ENCODE measurements at places on chromosomes 2 and 18.

DNA sequence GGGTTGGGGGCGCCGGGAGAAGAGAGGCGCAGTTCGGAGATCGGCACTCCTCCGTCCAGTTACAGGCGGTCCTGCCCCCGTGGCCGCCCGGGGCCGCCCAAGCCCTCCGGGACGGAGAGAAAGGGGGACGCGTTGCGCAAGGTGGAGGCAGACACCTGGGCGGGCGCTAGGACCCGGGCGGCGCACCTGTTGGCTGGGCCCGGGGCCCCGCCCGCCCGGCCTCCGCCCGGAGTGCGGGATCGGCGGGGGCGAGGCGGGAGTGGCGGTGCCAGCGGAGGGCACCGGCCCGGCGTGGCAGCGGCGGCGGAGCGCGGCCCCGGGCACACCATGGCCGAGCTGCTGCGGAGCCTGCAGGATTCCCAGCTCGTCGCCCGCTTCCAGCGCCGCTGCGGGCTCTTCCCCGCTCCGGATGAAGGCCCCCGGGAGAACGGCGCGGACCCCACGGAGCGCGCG is at the start of gene SGPP2:
SGPP2 (plus strand) TSS at position 268 of the 453 bp plus-strand sequence; CDS start at position 328, 60 bp downstream.
- DNase-seq, result no peak

GRCh38 chr18:30457156-30457555 is 585.4 kb downstream of the DSC3 start:
- no peak for DNase-seq

DNA sequence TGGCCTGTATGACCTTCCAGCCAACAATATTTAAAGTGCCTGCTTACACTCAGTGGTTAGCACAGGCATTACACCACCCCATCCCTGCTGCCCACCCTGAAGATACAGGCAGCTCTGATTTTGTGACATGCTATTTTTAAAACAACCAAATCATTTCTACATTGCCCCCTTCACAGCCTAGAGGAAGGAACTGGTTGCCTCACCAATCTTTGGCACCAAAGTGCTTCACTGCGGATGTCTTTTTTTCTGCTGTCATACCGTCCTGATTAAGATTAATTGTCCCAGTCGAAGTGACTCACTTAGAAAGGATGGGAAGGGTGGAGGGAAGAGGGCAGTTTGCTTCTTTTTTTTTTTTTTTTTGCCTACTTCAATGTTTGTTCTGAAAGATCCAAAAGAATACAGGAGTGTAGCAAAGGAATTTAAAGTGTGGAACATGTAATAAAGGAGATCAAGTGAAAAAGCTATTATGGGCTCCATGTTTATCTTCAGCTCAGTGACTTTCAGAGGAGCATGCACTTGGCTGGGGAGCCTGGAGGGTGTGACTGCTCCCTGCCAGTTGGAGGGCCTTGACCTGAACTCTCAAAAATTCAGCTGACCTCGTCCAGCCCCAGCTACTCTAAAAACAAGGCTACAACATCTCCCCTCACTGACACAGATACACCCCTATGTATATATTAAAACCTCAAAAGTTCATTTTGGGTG is 501.1 kb upstream of the TNP1 start:
- peak; percentile 32 for DNase-seq

DNA sequence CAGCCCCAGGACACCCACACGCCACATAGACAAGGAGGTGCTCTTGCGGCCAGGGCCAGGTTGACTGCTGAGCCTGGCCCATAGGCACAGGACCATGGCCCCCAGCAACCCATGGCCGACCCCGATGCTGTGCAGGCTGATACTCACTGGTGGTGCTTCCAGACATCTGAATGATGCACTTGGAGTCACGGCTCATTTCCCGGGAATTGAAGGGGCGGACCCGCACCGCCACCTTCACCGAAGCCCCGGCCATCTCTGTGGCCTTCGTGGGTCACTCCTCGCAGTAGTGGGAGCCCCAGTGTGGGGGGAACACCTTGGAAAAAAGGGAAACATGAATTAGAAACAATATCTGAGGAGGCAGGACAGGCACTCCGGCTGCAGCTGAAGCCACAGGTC is 22.5 kb downstream of the KIF1A start:
- no peak for DNase-seq

GRCh38 chr2:161414042-161415033 is 1.8 kb upstream of the TBR1 start:
- no peak for DNase-seq

DNA sequence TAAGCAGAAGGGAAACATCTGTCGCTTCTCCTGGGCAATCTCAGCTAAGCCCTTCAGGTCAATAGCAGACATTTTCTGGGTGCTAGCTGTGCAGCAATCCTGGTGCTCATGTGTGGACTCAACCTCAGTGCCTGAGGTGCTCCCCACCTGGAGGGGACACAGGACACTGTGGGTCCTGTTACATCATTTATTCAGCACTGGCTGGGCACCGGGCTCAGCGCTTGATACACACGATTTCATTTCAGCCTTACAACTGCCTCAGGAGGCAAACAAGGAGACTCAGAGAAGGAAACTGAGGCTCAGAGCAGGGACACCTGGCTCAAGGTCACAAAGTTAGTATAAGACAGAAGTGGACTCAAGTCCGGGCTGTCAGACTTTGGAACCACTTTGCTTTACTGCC is 46.7 kb downstream of the MARCO start:
- DNase-seq, result no peak

GRCh38 chr2:227234429-227234828 is 70.0 kb downstream of the COL4A3 start:
- DNase-seq, result no peak

GRCh38 chr2:99205491-99205890 is 24.5 kb downstream of the MRPL30 start:
- DNase-seq, result no peak

- DNase-seq, result no peak
Observed at GRCh38 chr18:58776084-58776483, 88.6 kb upstream of the ZNF532 start.

DNA sequence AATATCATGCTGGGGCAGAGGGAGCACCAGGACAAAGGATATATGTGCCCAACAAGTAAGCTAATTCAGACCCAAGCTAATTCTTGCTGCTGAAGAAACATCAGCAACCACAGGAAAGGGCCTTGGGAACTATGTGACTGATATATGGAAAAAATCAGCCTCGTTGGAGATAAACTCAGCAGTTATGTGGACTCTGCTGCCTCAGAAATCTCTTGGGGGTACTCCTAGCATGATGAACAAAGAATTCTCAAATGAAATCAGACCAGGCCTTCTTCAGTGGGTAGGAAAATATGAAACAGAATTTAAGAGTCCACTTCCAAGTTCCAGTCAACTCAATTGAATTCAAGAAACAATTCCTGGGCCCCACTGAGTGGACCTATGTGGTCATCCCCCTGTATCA is 367.9 kb downstream of the TNS1 start:
- DNase-seq, result no peak

DNA sequence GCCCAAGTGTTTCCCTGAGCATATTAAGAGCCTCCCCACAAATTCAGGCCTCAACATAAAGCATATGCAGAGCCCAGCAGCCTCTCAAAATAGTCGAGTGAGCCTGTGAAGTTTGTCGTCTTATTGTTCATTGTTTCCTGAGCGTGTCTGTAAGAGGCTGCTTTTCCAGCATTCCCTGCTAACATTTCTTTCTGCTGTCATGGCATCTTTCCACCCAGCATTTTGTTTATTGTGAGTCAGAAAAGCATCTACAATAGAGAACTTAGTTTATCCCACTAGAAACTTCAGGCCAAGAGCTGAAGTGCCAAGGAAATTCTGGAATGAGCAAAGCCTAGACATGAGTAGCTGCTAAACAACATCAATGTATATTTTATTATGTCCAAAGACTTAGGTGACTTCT is 46.3 kb upstream of the STAM2 start:
- peak; percentile 78 for DNase-seq

DNA sequence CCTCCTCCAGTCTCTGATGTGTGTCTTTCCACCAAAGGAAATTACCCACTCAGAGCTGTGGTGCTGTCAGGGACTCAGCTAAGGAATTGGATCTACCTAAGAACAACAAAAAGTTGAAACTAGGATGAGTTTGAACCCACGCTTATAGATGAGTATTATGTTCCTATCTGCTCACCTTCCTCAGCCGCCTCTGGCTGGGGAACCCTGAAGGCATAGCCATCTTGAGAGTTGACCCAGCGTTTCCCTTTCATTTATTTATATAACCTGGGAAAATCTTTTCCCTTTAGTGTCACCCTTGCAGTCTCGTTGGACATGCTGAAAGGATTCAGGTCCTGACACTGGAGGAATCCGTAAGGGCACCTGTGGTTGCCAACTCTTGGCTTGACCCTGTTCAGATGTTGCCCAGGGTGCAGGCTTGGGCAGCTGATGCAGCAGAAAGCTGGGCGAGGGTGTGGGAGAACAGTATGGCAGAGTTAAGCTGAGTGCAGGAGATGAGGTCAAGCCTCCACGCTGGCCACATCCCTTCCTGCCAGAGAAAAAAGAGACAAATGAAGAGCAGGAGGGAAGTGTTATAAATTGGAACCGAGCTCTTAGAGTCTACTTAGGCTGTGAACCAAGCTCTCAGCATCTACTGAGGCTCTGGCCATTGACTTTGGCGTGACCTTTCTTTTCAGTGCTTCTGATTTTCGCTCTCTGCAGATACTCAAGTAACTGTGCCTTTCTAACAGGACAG is 1.9 kb downstream of the CDH20 start:
- DNase-seq, result no peak

DNA sequence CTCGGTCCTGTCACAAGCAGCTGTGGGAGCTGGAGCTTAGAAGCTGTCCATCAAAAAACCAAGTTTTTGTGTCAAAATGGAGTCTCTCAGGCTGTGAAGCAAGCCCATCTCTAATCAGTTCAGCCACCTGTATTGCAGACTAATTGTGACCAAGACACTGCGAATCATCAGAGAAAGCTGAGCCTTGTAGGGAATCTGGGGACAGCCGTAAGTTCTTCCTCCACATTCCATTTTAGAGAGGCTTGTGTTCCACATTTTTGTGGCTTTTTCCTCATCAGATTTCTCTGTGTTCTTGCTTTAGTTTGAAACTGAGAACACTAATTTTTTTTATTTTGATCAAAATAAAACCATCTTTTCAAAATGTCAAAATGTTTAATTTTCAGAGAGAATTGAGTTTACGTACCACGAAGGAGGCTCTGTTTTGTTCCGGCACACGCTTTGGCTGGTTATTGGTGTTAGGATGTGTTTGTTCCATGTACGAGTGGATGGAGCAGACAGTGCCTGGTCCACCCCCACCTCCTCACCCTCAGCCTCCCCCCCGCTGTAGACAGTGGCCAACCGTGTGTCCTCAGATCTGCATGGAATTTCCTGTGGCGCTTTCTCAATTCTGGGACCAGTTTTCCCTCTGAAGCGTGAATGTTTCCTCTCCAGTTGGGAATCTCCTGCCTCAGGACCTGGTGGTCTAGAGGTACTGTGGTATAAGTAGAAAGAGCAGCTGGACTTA is 140.8 kb downstream of the AGAP1 start:
- DNase-seq, result no peak

GRCh38 chr2:36354811-36355150 is 797 bp upstream of the CRIM1 start:
- DNase-seq, result no peak

DNA sequence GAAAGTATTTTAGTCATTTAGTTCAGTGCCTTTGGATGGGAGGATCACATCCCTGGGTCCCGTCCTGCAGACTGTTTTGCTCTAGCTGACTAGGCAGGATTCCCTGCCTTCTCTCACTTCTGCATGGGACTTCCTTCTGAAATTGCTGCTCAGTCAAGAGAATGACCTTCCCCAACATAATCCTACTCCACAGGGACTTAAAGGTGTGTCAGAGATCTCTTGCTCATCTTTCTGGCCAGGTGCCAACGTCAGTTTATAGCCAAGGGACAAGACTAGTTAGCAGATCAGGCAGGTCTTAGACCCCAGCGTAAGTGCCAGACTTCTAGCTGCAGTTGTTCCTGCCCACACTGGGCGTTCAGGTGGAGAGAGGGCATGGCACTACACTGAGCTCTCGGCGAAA is 9.5 kb upstream of the IL1B start:
- no peak for DNase-seq

DNA sequence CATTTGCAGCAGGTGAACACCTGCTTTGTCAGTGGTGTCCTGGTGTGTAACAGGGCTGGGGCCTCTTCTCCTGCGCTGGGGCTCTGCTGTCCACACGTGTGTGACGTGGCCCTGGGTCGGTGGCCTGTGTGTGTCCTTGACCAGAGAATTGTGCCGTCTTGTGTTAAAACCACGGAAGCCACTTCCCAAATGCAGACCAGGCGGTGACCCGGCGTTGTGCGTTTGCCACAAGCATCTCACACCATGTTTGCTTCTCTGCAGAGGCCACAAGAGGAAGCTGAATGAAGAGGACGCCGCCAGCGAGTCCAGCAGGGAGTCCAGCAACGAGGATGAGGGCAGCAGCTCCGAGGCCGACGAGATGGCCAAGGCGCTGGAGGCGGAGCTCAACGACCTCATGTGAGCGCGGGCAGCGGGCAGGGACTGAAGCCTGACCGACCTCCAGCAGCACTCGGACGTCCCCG is 44.3 kb upstream of the KCNG2 start:
- no peak for DNase-seq

DNA sequence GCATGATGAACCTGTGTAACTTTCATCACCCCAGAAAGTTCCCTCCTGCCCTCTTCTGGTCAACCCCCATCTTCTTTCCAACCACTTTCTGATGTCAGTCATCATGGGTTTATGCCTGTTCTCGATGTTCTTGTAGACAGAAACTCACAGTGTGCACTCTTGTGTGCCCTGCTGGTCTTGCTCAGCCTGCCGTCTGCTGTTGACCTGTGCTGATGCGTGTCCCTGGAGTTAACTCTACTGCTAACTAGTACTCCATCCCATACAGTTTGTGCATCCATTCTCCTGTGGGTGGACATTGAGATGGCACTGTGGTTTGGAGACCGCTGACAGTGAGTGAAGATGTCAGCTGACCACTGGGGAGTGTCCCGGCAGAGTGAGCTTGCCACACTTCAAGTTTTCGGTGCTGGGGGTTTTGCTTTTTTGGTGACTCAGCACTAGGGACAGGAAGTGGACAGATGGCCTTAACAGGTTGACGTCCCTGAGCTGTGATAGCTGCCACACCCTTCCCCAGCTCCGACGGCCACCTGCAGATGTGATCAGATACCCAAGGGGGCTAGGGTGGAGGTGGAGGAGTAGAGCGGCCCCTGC is 14.8 kb downstream of the KLHL29 start:
- no peak for DNase-seq

DNA sequence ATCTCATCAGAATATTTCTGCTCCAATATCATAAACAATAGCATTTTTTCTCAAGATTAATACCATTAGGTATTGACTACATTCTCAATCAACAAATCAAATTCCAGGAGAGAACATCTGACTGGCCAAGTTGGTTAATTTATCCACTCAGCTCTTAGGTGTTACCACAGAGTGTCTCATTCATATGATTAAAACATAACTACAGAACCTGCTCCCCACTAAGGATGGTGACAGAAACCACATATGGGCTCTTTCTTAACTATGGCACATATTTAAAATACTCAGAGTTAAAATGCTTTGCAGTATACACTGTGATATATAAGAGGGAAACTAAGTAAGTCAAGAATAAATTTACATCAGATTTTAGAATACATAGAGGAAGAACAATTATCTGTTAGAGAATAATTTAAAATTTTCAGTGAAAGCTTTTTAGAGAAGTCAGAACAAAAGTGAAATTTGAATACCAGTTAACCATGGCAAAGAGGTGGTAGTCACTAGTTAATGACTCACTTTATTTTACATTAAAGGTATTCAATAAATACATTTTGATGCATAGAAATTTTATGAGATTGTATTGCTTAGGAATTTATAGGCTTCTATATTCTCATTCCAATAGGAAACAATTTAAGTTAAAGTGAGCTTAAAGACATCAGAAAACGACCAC is 1120.8 kb upstream of the TMEFF2 start:
- DNase-seq, result no peak

GRCh38 chr2:206392118-206392517 is 51.2 kb upstream of the ADAM23 start:
- DNase-seq, result peak; percentile 19

Data from kidney capillary endothelial cell (primary cell).